Omental fat pad (tissue), 4 donors: ENCODE measurements at places on chromosomes 7 and 10. TPM values are rescaled to one million over a fixed set of nuclear protein-coding genes. Genes with fewer than 3 reads are reported as not detected.

Gene PON2
- 82.2 TPM for total RNA-seq

Gene SFTPA1
- total RNA-seq = not detected

Gene IFIT1
- 13.7 TPM for total RNA-seq

Gene MLXIPL
- 37.3 TPM for total RNA-seq

Gene XRCC2
- total RNA-seq = 0.37 TPM

Gene GPC2
- total RNA-seq = not detected

- DNase-seq = no peak
Measured at GRCh38 chr7:106561666-106562411, 99.1 kb downstream of the CCDC71L start.

DNA sequence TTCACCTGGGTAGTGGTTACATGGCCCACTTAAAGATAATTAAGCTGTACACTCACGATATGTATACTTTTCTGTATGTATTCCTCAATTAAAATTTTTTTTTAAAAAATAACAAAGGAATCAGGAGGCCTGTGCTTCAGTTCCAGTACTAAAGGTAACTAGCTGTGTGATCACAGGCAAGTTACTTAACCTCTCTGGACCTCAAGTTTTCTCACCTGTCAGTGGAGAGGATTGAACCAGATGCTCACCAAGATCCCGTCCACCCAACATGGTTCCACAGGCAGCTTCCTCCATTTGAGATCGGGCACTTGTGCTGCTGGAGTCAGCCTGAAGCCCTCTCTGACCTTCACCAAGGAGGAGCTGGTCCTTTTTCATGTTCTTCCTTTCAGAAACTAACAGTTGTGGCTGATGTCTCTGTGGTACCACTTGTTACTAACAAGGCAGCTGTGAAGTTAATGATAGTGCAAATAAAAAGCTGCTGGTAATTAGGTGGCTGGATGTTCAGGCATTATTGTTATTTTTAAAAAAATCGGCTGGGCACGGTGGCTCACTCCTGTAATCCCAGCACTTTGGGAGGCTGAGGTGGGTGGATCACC, 29.4 kb upstream of the SMNDC1 start:
- no peak for DNase-seq

DNA sequence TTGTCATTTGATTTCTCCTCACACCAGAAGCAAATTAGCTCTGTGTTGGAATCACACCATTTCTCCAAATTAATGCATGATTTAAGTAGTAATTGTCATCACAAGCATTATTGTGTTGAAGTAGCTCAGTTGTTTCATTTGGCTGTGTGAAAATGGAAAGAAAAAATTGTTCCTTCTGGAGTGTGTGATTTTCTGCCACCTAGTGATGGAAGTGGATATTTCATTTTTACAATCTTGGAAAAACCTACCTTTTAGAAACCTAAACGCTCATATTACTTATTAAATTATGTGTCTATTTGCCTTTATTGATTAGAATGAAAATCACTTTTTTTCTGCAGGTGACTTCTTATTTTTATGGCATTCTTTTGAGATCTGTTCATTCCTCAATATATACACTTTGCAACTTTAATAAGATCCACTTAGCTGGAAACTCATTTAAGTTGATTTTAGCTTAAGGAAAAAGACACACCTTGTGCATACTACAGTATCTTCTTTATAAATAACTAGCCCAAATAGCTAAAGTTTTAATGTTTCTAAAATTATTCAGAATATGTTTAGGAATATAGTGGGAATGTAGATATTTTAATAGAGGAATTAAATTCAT, 50.0 kb downstream of the SRI start:
- DNase-seq = no peak

GRCh38 chr10:37937864-37938263, 38.6 kb downstream of the ZNF25 start:
- DNase-seq = no peak

- DNase-seq = no peak
Measured at GRCh38 chr7:137916980-137917645, 70.3 kb upstream of the DGKI start.

- DNase-seq = no peak
Measured at GRCh38 chr7:124679586-124680225, 85.9 kb downstream of the GPR37 start.

GRCh38 chr7:135716677-135717238, 11.2 kb downstream of the SLC13A4 start:
- no peak for DNase-seq

- no peak for DNase-seq
Measured at GRCh38 chr10:14751014-14751896, 23.4 kb downstream of the FAM107B start.

- DNase-seq = no peak
Measured at GRCh38 chr7:130903358-130903974, 169.5 kb upstream of the KLF14 start.

- no peak for DNase-seq
Measured at GRCh38 chr7:132328047-132328620, 248.1 kb downstream of the PLXNA4 start.

DNA sequence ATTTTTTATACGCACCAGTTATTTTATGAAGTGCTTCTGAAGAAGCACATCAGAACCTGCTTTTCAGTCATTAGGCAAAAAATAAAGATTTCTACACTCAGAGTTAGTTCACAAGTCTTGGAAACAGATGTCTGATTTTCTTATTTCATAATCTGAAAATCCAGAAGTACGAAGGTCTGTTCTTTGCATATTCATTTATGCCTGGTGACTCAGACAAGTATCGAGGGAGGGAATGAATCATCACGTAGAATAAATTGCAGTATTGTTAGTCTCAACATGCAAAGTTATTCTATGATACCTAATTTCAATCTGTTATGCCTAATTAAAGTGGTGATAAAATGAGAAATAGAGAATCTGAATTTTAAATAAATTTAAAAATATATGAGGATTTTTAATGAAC, 113.6 kb upstream of the SEM1 start:
- DNase-seq = no peak
